HFFc6 (cell line): ENCODE measurements at places on chromosomes 6 and 20. TPM values are rescaled to one million over a fixed set of nuclear protein-coding genes. Genes with fewer than 3 reads are reported as not detected.
A peak's percentile ranks its signal among the peaks of the same experiment; 100 is the strongest.

Gene DEFB116
- total RNA-seq: not detected in 3 replicates

Gene RAET1L
- not detected in 3 replicates for total RNA-seq

- H3K27ac ChIP-seq: no peak overlapping the region
- no peak overlapping the region for H3K4me3 ChIP-seq
- no peak for DNase-seq
- H3K4me1 ChIP-seq: peaks cover 37% of the 10 kb centered on the region
- H3K27me3 ChIP-seq: peaks cover 4% of the 10 kb centered on the region; the same call in 1 of the 2 replicates
Measured at GRCh38 chr6:131918650-131919355, 32.4 kb downstream of the CCN2 start.

- no peaks in the 10 kb centered on the region for H3K27me3 ChIP-seq
- H3K4me1 ChIP-seq: peaks cover 28% of the 10 kb centered on the region
- H3K36me3 ChIP-seq: peaks cover 12% of the 10 kb centered on the region; the same call in 1 of the 2 replicates
- DNase-seq: no peak
- no peak overlapping the region for H3K27ac ChIP-seq
Measured at GRCh38 chr6:5529733-5530132, 268.4 kb downstream of the FARS2 start.

DNA sequence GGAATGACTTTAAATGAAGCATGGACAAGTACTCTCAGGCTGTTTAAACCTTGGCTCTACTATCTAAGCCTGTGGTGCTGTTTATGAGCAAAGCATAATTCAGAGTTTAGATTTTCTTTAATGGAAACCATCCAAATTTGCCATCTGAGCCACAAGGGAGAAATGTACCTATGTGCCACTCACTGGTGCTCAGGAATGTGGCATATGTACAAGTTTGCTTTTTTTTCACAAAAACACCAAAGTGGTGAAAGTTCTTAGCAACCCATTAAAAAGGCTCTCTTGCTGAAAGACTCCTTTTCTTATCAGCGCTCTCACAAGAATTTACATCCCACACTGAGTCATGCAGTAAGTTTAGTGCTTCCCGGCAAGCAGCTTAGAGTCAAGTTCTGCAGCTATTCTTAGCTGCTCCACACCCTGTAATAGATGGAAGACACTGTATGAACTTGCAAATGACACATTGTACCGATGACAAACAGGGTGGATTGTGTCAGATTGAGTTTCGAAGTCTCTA lies 57.3 kb upstream of the MLIP start:
- peaks cover 3% of the 10 kb centered on the region; the same call in 1 of the 2 replicates for H3K27me3 ChIP-seq
- H3K27ac ChIP-seq: no peak overlapping the region; the same call in 1 of the 2 replicates
- H3K4me3 ChIP-seq: peak overlapping the region; percentile 83
- no peaks in the 10 kb centered on the region for H3K36me3 ChIP-seq
- DNase-seq: peak; percentile 90
